ENCODE measurements at places on chromosomes 4 and X.

DNA sequence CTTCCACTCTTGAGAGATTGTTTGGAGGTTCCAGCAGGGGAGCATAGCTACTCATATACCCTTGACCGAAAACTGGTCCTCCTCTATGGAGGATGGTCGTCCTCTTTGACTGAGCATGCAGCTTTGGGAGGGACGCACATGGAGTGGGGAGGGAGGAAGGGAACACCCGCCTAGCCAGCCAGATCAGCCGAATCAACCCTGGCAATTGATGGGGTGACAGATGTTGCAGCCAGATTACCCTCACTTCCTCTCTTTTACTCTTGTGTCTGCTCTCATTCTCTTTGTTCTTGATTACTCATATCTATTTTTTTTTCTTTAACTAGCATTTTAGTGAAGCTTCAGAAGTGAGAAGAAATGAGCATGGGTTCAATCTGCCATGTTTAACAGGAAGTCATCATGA is 19.6 kb downstream of the MGST2 start:
- no peak for DNase-seq

DNA sequence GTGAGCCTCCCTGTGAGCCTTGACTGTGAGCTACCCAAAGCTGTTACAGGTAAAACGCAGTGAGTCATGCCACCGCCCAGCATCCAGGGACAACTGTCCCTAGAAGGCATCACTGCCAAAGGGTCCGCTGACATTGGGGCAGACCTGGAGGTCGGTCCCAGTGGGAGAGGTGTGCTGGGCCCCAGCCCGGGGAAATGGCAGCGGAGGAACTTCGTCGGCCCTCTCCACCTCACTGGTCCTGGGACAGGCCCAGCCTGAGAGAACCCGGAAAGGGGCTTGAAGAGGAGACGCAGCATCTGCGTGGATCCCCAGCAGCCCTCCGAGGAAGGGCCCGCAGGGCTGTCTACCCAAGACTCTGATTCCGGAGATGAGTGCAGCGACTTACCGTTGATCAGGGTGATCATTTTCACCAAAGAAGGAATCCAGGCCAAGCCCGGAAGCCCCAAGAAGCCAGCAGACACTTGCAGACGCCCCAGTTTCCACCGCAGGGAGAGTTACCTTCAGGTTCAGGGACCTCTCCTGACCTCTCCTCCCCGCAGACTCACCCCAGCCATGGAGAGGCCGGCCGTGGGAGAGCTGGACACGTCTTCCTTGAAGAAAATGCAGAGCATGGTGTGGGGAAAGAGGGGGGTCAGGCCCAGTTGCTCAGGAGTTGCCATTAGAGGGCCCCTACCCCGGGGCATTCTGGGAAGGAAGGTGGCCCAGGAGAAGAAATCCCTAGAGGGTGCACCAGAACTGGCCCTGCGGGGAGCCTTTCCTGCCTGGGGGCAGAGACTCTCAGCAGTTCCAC is 51.2 kb downstream of the CXorf49B start:
- DNase-seq: no peak

DNA sequence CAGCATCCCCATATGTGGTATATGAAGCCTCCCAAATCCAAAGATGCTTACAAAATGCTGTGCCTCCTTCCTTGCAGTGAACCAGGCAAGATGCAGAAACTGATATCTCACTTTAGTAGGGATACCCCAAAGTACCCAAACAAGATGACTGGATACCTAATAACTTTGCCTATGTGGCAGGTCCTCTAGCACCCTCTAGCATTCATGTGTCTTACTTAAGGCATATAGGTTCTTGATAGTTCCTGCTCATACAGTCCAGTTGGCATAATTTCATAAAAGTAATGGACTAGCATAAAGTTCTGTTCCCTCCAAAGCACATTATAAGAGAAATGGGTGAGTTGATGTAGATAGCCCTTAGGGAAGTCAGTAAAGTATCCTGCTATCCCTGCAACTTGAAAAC is 36.8 kb upstream of the SPP1 start:
- DNase-seq: no peak

- no peak for DNase-seq
These were observed 84.3 kb upstream of the C1QTNF7 start for GRCh38 chr4:15343581-15343980.

- no peak for DNase-seq
These were observed 33.5 kb upstream of the CYBB start for GRCh38 chrX:37746218-37746941.

DNA sequence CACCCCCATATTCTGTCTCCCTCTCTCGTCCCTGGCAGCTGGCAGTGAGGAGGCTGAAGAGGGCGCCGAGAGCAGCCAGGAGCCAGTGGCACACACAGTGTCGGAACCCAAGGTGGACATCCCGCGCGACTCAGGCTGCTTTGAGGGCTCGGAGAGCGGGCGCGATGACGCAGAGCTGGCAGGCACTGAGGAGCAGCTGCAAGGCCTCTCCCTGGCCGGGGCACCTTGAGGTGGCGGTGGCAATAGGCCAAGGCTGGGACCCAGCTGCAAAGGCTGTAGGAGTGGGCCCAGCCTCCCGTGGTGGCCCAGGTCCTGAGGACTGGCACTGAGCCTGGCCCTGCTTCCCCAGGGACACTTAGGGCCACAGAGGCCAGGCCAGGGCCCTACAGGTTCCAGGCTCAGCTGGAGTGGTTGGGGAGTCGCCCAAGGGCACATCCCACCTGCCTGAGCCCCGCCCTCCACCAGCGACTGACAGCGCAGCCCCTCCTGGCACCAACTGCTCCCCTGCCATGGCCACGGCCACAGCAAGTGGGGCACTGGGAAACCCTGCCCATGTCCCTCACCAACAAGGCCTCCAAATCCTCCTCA is 13.9 kb downstream of the SASH3 start:
- DNase-seq: no peak

- DNase-seq: no peak
These were observed 169.4 kb downstream of the PTTG2 start for GRCh38 chr4:38129460-38130227.

- DNase-seq: no peak
These were observed 1827.2 kb downstream of the ARAP2 start for GRCh38 chr4:34417160-34417559.

DNA sequence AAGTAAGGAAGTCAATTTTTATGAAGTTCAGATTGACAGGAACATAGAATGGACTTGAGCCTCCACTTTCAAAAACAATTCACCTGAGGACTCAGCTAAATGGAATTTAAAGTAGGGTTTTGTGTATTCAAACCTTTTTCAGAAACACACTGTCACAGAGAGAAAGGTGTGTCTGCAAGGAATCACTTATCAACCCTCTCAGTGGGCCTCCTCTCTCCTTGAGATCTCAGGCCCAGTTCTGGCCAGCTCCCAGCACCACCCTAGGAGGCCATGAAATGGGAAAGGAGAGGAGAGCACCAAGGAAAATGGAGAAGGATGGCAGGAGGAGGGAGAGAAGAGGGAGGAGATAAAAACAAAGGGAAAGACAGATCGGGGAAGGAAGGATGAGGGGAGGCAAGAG is 28.6 kb downstream of the TMEM255A start:
- DNase-seq: no peak
